ENCODE measurements at places on chromosomes 1 and 21.

GRCh38 chr1:15046487-15047165 is 106.9 kb upstream of the TMEM51 start:
- DNase-seq = peak; percentile 49

- DNase-seq = no peak
Measured at GRCh38 chr1:101233495-101233894, 3.3 kb upstream of the S1PR1 start.

GRCh38 chr1:85628791-85629531 is 48.4 kb downstream of the CCN1 start:
- DNase-seq = no peak

DNA sequence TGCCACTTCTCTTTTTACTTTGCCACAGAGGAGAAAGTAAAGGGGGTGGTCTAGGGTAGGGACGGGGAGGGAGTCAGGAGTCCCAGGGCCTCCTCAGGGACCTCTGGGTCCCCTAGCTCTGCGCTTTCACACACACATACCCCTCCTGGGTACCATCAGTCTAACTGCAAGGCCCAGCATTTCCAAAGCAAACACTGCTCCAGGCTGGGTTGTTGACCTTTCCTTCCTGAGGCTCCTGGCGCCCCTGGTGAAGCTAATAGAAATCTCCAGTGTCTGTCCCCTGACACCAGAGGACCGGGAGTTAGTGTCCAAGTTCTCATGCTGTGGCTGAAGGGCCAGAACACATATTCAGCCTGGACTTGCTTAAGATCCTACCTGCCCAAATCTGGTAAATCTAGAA is 3.9 kb downstream of the TMEM63A start:
- DNase-seq = no peak

DNA sequence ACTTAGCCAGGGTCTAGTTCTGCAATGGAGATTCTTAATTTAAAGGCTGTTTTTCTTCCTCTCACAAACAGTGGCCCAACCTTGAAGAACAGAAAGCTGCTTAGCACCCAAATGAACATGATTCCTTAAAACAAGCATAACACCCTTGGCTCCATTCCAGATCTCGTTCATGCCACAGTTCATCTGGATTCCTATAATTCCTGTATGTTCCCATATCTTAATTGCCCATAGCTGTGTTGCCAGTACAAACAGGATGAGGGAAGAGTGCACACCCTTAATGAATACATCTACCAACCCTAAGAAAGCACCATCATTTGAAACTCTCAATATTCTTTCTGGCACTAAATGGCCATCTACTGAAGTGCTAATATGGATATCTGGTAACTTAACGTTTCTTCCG is 45.5 kb downstream of the TGFB2 start:
- no peak for DNase-seq

GRCh38 chr1:201712387-201713085 is 116.4 kb upstream of the IPO9 start:
- no peak for DNase-seq

DNA sequence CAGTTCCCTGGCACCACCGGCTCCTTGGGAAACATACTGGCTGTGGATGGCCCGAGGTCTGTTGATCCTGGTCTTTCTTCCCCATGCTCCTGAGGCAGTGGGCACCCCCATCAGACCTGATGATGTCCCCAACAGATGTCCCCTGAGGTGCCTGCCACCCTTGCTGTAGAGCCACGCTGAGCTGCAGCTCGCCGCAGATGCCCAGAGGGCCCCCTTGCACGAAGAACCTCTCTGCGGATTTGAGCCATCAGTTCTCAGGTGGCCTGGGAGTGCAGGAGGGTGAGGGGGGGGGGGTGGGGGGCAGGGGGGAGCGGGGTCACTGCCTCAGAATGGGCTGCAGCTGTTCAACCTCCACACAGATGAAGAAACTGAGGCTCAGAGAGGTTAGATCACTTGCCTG is 60.9 kb downstream of the GLIS1 start:
- no peak for DNase-seq

GRCh38 chr1:229508823-229509337 is 739 bp upstream of the NUP133 start:
- DNase-seq = no peak

DNA sequence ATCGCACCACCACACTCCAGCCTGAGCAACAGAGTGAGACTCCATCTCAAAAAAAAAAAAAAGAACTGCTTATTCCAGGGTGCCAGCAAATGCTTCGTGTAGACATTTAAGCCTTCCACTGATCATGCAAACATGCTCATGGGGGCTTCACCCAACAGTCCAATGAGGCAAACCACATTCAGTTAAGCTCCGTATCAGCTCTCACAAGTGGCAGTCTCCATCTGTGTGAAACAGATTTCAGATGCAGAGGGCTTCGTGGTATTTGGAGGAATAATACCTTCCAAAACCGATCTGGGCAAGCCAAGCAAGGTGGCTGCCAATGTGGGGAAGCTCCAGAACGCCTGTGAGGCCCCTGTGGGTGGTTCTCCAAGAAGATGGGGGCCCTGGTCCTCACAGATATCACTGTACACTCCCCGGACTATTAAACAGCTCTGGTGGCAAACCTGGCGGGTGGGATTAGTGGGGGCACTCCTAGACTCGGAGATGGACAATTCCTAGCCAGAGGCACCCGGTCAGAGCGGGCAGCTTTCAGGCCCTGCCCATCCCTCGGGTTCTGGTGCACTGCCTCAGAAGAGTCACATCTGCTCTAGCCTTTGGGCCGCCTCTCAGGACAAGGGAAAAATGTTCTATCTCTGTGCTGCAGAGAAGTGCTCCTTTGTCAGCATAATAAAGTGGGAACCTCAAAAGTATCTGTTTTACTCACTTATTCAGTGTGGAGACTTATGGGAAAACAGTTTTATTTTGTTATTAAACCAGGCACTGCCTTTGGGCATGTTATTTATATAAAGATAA is 10.2 kb downstream of the CREG1 start:
- DNase-seq = no peak

- DNase-seq = no peak
Measured at GRCh38 chr1:175504875-175505555, 238.4 kb downstream of the TNR start.

GRCh38 chr1:218775501-218776021 is 398.1 kb upstream of the LYPLAL1 start:
- no peak for DNase-seq

GRCh38 chr1:226862890-226863289 is 7.5 kb upstream of the PSEN2 start:
- DNase-seq = no peak

GRCh38 chr1:55579332-55580001 is 364.3 kb upstream of the USP24 start:
- no peak for DNase-seq

GRCh38 chr1:33099290-33100118 is 18.6 kb downstream of the AZIN2 start:
- peak; percentile 92 for DNase-seq

DNA sequence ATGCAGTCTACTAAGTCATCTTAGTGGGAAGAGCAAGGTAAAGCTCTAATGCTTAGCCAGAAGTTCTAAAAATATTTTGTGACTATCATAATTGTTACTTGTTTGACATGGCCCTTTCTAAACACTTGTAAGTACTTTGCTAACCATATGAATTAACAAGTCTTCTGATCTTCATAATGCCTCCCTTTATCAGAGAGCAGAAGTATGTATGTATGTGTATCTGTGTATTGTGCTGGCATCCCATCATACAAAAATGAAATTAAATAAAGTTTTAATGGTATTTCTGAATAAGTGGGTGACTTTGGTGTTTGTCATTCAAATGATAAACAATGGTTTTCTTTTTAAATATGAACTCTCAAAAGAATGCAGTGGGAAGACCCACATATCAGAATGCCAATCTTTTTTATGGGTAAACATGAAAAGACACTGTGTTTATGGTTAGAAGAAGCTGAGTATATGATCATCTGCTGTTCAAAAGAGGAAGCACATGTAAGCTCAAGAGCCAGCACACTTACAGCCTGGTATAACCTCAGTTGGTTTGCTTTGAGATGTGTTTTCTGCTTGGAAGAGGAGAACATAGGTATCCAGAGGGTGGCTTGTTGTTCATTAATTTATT is 159.6 kb downstream of the CLEC20A start:
- no peak for DNase-seq

GRCh38 chr1:27152829-27153548 is 1.9 kb downstream of the SLC9A1 start:
- DNase-seq = no peak

DNA sequence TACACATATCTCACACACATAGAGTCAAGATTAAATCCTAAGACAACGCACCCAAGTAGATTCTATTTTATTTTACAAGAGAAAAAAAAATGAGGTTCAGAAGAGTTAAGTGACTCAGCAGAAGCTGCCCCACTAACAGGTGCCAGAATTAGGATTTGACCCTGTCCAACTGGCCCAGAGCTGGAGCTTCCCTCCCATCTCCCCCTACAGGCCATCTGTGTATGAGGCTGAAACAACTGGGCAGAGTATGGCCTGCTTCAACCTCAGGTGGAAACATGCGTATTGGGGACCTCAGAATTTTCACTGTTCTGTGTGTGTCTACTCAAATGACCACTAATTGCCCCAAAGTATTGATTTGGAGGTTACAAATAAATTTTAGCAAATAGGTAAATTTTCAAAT is 29.9 kb downstream of the PSMG1 start:
- no peak for DNase-seq

GRCh38 chr1:205447457-205448341 is 8.1 kb downstream of the BLACAT1 start:
- no peak for DNase-seq

DNA sequence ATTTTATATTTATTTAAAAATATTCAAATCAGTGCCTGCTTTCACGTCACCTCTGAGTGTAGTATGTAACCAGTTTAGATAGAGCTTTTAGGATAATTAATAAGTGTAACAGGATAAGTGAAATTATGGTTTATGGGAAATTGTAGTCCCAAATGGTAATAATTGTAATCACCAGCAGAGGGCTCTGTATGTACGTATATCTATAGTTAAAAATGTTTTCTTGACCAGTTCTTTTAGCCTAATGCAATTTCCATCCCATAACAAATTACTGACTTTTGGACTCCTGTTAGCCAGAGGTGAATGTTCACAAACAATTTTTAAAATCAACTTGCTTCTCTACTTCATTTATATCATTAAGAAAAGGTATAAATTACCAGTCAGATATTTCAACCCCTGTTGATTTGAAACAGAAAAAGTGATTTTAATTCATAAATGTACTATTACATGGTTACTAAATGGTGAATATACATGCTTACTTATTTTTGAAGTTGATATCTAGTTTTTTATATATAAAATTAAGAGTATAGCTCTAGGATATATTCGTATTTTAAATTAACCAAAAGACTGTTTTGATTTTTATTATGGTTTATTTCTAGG is 25.3 kb downstream of the SLC30A7 start:
- no peak for DNase-seq

- DNase-seq = no peak
Measured at GRCh38 chr1:227314014-227314848, 4.1 kb downstream of the CDC42BPA start.

DNA sequence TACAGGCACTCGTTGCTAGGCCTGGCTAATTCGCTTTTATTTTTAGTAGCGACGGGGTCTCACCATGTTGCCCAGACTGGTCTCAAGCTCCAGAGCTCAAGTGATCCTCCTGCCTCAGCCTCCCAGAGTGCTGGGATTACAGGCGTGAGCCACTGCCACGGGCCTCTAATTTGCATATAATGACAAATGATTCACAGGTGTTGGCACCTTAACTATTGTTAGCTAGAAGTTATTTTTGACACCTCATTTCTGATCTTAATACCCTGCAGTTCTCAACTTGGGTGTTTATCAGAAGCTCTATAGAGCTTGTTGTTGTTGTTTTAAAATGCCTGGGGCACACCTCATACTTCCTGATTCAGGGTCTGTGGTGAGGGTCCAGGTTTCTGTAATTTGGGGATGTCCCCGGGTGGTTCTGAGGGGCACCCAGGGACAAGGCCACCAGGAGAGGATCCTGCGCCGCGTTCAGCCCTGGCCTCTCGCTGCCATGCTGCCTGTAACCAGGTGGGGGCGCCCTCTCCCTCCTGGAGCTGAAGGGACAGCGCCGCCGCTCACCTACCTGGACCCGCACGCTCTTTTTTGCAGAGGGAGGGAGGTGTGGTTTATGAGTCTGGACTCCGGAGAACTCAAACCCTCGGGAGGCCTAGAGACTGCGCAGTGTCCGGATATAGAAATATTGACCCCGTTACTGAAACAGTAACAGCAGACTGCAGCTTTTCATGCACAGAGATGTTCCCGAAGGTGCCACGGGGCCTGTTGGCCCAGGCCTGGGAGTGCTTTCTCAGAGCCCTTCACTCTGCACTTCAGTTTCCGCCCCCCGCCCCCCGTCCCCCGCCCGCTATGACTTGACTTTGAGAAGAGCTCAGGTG is 23.0 kb upstream of the NEK2 start:
- DNase-seq = peak; percentile 35

GRCh38 chr21:38913120-38913892 is 107.6 kb downstream of the ETS2 start:
- DNase-seq = no peak

GRCh38 chr1:64822621-64823020 is 77.7 kb downstream of the RAVER2 start:
- no peak for DNase-seq

DNA sequence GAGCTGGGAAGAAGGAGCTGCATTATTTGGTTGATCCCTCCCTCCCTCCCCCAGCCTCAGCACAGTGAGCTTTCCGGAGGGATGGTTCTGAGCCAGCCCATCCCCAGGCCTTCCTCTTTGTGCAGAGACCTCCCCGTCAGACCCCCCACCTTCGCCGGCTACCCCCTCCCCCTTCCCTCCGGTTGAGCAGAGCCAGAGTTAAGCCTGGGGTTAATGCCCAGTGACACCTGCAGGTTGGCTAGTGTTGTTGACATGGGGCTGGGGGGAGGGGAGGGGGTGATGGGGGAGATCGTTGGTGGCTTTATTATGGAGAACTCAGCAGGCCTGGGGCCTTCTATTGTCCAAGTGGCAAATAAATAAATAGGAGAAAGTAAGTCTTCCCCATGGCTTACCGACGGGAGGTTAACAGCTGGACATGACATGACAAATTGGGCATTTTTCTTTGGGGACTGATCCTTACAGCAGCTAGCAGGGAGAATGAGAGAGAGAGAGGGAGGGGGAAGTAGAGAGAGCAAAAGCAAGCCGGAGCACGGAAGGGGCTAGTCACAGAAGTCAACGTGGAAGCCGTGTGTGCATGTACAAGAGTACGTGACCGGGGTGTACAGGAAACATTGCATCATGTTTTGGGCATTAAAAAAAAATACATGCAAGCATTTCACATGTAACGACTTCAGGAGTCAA is 131.1 kb downstream of the TMEM53 start:
- DNase-seq = no peak

GRCh38 chr1:43742026-43742425 is 34.7 kb downstream of the ST3GAL3 start:
- no peak for DNase-seq

Data from GOT3 (cell line).